ENCODE measurements at places on chromosomes 2 and 18.

DNA sequence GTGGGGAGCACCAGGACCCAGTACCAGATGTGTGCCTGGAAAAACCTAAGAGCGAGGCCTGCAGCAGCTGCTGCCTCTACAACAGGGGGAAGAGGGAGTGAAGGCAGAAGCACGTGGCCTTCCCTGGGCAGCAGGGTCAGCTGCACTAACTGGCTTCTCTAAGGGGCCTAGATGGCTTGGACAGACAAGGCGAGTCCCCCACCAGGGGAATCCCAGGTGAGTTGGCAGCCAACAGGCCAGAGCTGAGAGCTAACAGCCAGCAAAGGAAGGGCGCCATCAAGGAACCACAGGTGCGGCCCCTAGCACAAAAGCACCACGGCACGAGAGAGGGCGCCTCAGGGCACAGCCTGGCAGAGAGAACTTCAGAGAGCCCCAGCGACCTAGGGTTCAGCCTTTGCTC lies 19.8 kb upstream of the MAL start:
- DNase-seq: no peak

GRCh38 chr2:176370467-176371171 lies 101.4 kb downstream of the MTX2 start:
- DNase-seq: no peak

DNA sequence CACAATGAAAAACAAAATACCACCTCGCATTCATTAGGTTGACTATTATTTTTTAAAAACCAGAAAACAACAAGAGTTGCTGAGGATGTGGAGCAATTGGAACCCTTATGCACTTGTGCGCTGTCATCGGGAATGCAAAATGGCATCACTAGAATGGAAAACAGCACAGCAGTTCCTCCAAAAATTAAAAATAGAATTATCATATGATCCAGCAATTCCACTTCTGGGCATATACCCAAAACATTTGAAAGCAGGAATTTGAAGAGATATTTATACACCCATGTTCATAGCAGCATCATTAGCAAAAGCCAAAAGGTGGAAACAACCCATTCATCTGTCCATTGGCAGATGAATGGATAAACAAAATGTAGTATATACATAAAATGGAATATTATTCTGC lies 11.9 kb upstream of the NMUR1 start:
- DNase-seq: no peak

DNA sequence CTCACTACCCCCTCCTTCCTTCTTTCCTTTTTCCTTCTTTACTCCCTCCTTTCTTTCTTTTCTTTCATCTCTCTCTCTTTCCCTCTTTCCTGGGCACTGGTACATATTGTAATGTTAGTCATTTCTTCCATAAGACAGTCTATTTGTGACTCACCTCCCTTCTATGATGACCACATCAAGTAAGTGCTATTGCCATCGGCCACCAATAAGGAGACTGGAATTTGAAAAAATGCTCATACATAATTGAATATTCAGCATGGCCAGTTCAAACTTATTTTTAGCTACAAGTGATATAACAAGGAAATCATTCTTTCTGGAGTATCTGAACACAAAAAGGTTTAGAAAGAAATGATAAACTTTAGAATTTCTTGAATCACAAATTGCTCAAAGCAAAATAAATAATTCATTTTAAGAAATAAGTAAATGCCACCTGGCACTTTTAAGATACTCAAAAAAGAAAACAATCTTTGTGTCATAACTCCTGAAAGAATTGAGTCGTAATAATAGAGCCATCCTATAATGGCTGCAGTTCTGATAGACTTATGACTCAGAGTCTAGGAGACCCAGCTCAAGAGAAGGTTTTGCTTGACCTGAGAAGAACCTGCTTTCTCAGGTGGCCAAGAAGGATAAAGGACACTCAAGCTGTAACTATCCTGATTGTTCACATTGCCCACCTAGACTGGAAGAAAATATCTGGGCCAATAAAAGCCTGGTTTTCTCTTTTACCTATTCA lies 51.6 kb upstream of the CCBE1 start:
- no peak for DNase-seq

DNA sequence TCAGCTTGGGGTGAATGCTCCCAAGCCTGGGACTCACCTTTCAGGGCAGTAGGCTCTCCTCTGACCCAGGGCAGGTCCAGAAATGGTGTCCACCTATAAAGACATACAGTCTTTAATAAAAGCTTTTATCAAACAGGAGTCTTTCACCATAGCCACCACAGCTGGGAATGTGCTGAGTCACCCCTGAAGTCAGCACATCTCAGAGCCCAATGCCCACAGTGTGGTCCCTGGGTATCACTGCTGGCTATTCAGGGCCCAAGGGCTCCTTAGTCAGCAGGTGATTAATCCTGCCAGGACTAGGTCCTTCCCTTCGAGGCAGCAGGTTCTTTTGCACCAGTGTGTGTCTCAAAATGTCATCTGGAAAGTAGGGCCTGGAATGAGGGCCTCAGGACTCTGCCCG lies 181.9 kb downstream of the MEMO1 start:
- DNase-seq: no peak

- no peak for DNase-seq
These were observed 1605.3 kb upstream of the ACVR2A start for GRCh38 chr2:146239392-146240135.

- DNase-seq: no peak
These were observed 421.1 kb downstream of the PTH2R start for GRCh38 chr2:208827549-208828221.

DNA sequence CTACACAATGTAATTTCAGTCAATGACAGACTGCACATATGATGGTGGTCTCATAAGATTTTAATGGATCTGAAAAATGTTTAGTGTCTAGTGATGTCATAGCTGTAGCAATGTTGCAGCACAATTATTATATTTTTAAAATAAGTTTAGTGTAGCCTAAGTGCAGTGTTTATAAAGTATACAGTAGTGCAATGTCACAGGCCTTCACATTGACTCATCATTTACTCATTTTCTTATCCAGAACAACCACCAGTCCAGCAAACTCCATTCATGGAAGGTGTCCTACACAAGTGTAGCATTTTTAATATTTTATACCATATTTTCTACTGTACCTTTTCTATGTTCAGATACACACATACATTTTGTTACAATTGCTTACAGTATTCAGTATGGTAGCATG lies 663.1 kb downstream of the ERBB4 start:
- DNase-seq: no peak

DNA sequence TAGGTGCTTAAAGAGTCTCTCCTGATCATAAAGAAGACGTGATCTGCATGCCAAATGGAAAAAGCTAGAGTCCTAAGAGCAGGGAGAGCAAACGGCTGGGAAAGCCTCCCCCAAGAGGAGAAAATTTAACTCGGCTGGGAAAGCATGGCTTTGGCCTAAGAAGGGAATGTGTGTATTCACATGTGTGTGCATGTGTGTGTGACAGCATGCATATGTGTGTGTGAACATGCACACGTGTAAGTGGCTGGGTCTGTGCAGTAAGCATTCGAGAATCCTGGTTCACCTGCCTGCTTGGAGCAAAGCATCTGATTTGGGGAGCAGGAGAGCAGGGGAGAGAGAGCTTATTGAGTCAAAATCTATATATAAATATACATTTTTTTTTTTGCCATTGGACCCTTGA lies 30.1 kb upstream of the BCL11A start:
- no peak for DNase-seq

GRCh38 chr2:31087491-31087890 lies 50.7 kb downstream of the GALNT14 start:
- no peak for DNase-seq

- no peak for DNase-seq
These were observed 412 bp upstream of the NCK2 start for GRCh38 chr2:105744091-105744908.

DNA sequence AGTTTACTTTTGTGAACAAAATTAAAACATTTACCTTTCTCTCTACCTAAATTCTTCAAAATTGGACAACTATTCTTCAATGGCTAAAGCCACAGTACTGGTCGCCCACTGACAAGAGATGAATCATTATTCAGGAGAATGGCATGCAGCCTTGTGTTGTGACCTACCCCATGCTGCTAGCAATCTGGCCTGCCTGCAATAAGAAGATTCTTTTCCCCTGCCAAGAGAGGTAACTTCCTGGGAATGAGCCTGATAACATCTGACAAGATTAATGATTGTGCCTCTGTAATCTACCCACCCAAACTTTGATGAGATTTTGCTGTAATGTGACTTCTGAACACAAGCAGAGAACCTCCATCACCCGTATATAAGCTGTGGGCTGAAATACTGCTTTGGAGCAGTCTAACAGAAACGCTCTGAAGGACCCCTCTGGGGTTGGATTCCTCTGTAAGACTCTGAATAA lies 47.0 kb upstream of the ST3GAL5 start:
- DNase-seq: no peak

GRCh38 chr2:97965116-97965515 lies 30.6 kb downstream of the TMEM131 start:
- no peak for DNase-seq

GRCh38 chr18:54555286-54555685 lies 35.8 kb upstream of the DYNAP start:
- DNase-seq: no peak

GRCh38 chr2:53177327-53177726 lies 590.3 kb upstream of the CHAC2 start:
- DNase-seq: no peak

- no peak for DNase-seq
These were observed 1344.5 kb upstream of the TMEFF2 start for GRCh38 chr2:193539188-193539587.

- no peak for DNase-seq
These were observed 317.8 kb downstream of the MBD2 start for GRCh38 chr18:53906681-53907080.

GRCh38 chr18:27022477-27022876 lies 157.0 kb upstream of the AQP4 start:
- DNase-seq: no peak

DNA sequence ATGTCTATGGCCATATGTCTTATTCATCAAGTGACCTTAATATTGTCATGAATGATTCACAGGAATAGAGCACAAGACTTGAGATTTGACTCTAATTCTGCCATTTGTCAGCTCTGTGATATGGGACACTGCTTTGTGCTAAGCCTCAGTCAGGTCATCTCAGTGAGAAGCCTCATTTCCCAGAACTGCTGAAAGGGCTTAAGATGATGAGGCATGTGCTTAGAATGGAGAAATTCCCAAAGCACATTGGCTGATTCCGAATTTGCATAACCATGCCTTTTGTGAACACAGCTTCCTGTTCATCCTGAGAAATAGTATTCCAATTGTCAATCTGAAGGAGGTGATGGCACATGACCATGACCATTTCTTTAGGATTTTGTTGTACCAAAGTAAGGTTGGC lies 218.1 kb downstream of the ALK start:
- no peak for DNase-seq

DNA sequence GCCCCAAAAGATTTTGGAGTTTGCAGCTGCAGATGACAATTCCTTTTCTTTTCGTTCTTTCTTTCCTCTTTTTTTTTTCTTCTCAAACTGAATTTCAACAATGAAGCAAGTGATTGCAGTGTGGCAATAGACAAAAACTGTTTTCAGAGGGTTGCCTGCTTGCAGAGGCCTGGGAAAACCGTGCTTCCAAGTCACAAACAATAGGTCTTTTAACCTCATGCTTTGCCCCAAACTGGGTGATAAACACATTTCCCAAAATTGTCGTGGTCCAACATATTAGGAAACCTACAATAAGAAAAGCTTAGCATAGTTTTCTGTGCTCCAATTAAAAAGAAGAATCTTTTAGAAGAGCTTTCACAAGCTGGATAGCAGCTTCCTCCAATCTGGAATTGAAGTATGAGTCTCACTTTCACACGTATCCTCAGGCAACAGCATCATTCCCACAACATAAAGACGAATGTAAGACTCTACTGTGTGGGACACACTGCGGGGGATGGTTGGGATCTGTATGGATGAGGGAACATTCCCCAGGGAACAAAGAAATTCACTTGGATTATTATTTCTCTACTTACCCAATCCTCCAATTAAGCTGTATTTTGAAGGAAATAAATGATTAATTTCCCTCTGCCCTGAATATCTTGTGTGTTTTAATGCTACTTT lies 656.1 kb downstream of the RNF144A start:
- no peak for DNase-seq

DNA sequence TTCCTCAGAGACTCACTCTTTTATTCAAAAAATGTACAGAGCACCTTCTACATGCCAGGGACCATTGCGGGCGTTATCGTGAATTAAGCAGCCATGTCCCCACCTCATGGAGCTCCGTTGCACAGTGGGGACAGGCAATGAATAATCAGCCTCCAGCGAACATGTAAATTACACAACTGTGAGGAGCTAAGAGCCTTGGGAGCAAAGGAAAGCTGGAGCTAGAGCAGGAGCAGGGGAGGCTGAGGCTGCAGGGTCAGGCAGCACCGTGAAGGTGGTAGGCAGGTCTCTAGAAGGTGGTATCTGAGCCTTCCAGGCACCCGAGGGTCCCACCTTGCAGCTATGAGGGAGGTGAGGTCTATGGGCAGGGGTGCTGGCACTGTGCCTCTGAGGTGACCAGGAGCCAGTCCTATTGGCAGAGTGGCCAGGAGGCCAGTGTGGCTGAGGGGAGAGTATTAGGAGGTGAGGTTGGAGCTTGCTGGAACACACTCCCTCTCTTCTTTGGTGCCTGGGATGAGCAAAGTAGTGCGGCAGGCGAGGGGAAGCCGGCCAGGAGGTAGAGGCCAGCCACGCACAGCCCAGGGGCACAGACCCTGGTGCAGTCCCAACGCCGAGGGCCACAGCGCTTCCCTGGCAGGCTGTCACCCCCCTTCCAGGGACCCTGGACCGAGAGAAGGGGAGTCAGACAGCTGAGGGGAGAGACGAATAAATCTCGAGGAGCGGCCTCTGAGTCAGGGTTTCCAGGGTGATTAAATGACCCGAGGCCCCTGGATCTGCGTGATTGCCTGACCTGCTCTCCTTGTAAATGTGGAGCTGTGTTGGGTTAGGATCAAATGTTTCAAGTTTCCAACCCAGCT lies 167.3 kb downstream of the SEPTIN10 start:
- peak; percentile 16 for DNase-seq

DNA sequence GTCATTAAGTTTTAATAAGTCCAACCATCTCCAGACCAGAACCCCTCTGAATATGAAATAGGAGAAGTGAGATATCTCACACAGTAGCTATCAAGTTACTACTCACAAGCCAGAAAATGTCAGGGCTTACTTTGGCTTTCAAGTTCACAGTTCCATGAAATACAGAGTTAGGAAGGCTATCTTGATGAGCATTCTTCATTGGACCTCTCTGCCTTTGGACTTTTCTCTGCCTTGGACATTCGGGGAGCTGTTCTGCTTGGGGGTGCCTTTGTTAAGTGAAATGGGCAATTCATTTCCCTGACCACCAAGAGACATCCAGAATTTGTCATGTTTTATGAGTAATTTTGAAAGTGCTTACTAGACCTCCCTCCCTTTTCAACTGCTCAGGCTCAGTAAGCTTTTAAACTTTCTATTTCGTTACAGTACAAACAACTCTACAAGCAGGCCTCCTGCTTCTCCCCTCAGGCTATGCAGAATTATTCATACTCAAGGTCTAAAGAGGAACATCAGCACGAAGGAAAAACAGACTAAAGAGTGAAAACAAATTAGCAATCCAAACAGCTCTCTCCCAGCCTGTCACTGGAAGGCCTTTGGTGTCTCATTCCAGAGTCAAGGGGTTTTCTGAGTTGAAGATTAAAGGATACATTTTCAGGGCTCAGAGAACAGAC lies 95.3 kb downstream of the MREG start:
- DNase-seq: no peak

Measured in suprapubic skin (tissue), 4 donors.